Retina (tissue), 1 donor: ENCODE measurements at places on chromosomes 5 and 9.

- DNase-seq, result peak; percentile 87
Observed at GRCh38 chr9:37994639-37995347, 74.2 kb downstream of the SHB start.

DNA sequence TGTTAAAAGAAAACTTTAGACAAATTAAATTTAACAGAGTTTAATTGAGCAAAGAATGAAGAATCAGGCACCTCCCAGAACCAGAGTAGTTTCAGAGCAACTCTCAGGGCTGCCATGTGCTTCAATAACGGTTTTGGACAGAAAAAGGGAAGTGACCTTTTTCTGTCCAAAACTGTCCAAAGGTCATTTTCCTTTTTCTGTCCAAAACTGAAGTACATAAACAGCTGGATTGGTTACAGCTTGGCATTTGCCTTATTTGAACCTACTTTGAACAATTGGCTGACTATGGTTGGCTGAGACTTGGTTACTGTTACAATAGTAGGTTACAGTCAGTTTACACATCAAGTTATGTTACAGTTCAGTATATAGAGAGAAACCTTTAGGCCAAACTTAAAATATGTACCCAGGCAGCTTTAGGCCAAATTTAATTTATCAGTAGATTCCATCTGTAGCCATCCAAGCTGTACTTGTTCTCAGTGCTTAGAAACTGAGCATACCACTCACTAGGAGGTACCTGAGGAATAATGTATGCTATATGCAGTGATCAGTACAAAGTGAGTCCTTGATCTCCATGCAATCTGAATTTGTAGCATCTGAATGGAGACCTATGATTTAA, 44.0 kb downstream of the C9orf85 start:
- DNase-seq, result no peak

GRCh38 chr9:99762470-99762869, 59.2 kb upstream of the NR4A3 start:
- DNase-seq, result no peak

DNA sequence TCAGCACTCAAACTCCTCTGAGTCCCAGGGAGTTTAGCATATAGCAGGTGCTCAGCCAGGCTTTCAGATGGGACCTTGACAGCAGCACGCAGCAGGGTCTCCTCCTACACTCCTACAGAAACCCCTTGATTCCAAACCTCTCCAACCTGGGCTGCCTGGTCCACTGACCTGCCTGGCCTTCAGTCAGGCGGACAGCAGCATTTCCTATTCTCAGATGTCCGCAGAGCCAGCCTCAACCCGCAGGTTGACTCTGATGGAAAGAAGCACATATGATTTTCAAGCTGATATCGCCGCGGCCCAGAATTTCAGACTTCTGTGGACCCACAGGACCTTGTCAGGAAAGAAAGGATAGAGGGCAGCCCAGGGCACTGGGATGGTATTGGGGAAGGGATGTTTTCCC, 5.3 kb upstream of the SLC25A48 start:
- DNase-seq, result no peak

- DNase-seq, result no peak
Observed at GRCh38 chr5:105413406-105413990, 1850.9 kb upstream of the NUDT12 start.

- DNase-seq, result no peak
Observed at GRCh38 chr9:85713897-85714296, 27.9 kb downstream of the AGTPBP1 start.
